ENCODE measurements at places on chromosomes 7 and 10.

DNA sequence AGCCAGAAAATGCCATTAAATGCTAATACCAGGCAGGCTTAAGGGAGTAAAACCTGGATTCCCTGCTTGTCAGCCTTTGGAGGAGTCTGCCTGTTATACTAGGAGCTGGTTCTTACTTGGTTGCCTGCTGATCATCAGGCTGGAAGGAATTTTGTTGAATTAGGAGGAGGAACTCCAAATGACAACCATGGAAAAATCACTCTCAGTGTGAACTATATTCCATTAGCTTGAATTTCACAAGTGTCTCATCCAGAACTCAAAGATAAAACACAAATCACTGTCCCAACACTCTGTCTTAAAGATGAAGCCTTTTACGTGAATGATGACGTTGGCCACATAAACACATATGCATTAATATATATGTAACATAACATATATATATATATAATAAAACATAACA, 238.9 kb upstream of the PLXDC2 start:
- DNase-seq = peak; percentile 8

DNA sequence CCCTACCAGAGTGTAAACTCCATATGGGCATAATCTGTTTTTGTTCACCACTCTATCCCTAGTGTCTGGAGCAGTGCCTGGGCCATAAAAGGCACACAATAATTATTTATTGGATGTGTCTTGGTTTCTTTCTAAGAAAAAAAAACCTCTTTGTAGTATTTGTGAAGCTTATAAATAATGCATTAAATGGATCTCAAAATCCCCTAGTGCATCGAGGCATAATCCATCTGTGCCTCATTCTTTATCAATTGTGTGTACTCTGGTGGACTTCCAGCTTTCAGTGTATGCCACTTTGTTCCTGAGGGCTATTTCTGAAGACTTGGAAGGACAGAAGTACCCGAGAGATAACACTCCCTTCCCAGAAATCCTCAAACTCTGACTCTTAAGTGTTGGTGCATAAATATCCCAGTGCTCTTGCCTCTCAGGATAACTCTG, 255.0 kb upstream of the PHYHIPL start:
- no peak for DNase-seq

GRCh38 chr7:91168871-91169829, 95.1 kb upstream of the FZD1 start:
- DNase-seq = peak; percentile 32

DNA sequence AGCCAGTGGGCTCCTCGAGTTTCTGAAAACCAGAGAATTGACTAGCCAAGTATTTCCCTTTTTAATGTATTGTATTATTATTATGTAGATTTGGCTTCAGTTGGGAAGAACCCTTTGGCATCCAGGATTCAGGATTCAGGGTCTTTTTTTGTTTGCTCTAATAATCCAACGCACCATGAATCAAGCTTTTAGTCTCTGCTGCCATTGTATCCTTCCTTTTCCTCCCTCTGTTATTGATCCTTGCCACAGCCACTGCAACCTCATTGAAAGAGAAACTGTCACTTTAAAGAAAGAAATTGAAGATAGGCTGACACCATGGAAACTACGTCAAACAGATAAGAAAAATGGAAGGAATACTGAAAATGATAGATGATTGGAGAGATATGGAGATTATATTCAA, 150.0 kb downstream of the CHRM2 start:
- no peak for DNase-seq

- no peak for DNase-seq
These were observed at the start of gene ITIH5 for GRCh38 chr10:7666253-7667023. Gene ITIH5 (minus strand): TSS chr10:7666966. CDS start chr10:7666892, 74 bp downstream.
